ENCODE measurements at places on chromosomes 13 and 19.

DNA sequence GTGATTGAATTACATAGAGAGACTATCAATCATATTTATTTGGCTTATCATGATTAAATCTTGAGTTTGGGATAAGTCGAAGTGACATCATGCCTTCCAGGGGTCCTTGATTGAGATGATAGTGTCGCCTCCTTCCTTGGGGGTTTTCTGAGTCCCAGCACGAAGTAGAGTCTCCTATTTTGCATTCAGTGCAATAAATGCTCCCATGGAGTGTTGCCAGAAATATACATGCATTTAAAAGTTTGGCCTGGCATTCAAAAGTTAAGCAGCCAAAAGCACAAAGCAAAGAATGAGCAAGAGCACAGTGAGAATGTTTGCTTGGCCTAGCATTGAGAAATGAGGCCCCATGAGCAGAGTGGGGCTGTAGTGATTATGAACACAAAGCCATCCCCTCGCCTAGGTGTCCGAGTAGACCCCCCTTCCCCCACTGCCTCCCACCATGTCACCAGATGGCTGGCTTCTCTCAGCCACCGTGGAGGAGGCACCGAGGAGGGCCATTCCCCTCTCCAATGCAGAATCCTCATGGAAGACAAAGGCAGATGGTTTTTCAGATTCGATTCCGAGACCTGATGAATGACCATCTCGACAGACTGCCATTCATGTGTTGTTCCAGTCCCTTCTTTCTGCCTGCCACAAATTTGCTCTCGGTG, 58.8 kb upstream of the UBL3 start:
- DNase-seq = no peak

- peak; percentile 78 for DNase-seq
Measured at GRCh38 chr19:47255879-47256692, at the start of gene CCDC9. CCDC9 (plus strand) TSS chr19:47256525; CDS start chr19:47258401, 1,876 bp downstream.

- DNase-seq = no peak
Measured at GRCh38 chr13:75481176-75482069, 546 bp downstream of the TBC1D4 start.

DNA sequence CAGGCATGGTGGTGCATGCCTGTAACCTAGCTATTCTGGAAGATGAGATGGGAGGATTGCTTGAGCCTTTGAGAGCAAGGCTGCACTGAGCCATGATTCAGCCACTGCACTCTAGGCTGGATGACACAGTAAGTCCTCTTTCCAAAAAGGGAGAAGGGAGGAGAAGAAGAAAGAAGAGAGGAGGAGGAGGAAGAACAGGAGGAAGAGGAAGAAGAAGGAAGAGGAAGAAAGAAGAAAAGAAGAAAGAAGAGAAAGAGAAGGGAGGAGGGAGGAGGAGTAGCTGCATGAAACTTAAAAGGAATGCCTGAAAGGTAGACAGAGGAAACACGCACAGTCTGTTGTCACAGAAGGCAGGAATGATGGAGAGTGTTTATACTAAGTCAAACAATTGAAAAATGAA, 3.6 kb upstream of the DPY19L3 start:
- no peak for DNase-seq

DNA sequence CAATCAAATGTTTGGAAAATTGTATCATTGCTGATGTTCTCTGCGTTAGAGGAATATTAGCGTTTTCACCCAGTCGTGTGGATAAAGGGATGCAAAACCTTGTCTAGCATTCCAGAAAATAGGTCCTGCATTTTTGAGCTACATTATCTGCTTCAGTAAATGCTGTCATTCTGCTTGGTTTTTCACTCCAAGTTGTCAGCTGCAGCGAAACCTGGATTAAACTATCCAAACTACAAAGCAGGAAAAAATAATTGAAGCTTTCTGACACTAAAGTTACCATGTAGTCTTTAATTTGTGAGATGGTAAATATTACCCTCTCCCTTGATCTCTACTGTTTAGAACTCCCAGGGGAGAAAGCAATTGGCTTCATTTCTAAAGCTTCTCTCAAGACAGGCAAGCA, 1795.5 kb upstream of the PRR20A start:
- DNase-seq = no peak

Data from CD4-positive, alpha-beta T cell (primary cell).